ENCODE measurements at places on chromosomes 6 and 20.

DNA sequence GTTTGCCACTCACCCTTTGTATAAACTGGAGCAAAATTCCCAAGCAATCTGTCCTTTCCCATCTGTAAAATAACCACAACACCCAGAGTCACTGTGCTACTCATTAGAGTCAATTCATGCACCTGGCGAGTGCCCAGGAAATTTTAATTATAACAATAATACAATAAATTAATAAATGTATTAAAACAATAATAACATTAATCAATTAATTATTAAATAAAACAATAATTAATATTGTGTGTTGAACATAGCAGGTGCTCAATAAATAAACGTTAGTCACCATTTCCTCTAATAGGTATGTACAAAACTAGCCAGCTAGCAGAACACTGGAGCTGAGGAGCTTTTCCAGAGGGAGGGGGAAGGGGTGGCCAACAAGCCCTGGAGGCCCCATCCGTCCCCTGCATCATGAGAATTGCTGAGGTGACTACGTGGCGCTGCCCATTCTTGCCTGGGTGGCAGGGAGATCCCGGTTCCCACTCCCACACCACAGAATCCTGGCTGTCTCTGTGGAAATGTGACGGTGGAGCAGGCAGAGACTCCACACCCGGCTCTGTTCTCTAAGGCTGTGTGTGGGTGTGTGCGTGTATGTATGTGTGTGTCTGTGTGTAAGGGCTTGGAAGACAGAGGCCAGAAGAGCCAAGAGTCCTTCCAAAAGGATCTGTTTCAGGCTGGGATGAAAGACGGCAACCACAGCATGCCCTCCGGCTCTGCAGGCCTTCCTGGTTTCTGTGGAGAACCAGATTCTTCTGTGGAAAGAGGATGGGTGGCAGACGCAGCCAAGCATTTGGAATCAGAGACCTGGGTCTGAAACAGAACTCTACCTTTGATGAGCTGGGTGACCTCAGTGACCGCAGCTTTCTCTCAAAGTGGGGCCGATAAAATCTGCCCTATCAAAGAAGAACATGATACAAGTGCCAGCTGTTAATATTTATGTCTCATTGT lies 18.8 kb upstream of the EZR start:
- no peak for DNase-seq

DNA sequence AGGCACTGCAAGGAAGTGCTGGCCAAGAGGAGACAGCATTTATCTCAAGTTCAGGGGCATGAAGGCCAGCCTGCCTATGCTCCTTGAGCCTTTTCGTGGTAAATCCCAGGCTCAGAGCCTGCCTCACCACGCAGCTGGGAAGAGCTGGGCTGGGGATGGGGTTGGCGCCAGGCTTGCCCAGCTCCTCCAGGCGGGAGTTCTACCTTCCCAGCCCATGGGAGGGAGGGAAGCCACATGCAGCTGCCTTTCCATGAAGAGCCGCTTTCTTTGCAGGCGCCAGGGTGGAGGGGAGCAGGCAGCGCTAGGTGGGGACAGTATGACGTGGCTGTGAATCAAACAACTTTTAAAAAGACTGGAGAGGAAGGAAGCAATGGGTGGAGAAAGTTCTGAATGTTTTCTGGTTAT lies 19.5 kb upstream of the SIRT5 start:
- DNase-seq = peak; percentile 50

DNA sequence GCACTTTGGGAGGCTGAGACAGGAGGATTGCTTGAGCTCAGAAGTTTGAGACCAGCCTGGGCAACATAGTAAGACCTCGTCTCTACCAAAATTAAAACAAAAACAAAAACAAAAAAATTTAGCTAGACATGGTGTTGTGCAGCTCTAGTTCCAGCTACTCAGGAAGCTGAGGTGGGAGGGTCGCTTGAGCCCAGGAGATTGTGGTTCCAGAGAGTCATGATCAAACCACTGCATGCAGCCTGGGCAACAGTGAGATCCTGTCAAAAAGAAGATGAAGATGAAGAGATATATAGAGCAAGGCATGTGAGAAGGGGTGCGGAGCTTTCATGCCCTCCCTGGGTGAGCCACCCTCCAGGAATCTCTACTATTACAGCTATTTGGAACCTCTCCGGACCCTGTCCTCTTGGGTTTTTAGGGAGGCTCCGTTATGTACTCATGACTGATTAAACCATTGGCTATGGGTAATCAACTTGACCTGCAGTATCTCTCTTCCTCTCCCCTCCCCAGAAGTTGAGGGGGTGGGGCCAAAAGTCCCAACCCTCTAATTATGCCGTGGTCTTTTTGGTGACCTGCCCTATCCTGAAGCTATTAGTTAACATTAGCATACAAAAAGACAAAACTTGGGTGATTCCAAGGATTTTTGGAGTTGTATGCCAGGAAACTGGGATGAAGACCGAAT lies 9.0 kb downstream of the POLH start:
- no peak for DNase-seq

GRCh38 chr20:38126146-38126921 lies 38.7 kb downstream of the TGM2 start:
- no peak for DNase-seq

- DNase-seq = no peak
Observed at GRCh38 chr6:154347981-154348380, 8.6 kb downstream of the IPCEF1 start.

DNA sequence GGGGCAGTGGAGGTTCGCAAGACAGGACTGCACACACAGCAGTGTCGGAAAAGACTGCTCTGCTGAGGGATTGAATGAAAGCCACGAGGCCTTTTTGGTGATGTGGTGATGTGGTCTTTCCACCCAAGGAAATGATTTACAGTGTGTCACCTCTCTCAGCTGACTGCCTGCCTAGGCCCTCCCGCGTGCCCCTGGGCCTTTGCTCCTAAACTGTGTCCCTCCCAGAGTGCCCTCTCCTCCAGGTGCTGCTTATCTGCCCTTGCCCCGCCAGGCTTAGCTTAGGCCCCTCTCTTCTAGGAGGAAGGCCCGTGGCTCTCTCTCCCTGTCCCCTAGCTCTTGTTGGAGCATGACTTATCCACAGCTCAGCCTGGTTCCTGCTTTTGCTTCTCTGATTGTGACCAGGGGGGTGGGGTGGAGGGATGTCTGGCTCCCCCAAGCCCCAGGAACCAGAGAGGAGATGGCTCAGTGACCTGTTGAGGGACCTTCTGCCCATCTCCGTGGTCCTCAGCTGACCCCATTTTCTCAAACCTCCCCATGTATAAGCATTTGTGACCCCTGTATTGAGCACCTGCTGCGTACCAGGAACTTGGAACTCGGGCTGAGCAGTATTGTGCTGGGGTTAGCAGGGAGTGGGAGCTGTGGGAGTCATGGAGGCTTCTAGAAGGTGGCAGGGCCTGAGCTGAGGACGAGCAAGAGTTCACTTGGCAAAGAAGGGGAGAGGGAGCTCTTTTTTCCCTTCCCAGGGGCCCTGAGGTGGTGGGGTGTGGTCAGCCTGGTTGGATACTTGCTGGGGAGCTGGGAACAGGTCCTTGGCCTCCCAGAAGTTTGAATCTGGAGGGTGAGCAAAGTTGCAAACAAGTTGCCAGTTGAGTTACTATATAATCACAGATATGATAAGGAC lies 2.2 kb downstream of the SRC start:
- DNase-seq = no peak

DNA sequence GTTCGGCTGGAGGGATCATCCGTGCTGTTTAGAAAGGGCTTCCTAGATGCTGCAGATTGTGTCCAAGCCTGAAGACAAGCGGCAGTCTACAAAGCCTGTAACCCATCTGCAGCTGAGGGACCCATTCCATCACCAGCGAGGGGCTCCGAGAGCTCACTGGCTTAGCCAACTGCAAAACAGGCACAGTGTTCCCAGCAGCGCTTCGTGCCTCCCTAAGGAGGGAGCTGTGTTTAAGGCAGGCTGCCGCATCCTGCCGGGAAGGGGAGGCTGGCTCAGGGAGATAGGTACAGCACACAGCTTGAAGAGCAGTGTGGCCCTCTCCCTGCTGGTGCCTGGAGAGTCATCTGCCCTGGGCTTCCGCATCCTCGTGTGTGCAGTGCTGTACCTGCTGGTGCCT lies 32.4 kb downstream of the DUSP22 start:
- no peak for DNase-seq

- no peak for DNase-seq
Observed at GRCh38 chr6:98828941-98829411, 5.4 kb upstream of the POU3F2 start.

- no peak for DNase-seq
Observed at GRCh38 chr6:137025786-137026730, 18.7 kb downstream of the IL20RA start.

DNA sequence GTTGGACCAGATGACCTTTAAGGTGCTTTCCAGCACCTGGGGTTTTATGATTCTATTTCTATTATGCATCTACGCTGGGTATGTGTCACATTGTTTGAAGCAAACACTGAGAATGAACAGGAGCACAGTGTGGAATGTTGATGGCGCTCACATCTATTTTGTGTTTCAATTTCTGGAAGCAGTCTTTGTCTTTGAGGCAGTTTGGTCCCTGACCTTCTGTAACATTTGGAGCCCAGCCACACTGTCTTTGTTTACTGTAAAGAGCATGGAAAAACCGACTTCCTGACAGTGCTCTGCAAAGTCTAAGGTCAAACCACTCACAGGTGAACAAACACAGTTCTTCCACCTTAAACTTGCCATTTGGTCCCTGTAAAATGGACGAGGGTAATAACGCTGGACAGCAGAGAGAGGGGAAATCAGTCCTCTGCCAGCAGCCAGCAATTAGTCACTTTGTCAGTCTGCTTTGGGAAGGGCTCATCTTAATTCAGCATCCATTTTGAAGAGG lies 155.5 kb downstream of the PRL start:
- no peak for DNase-seq

- no peak for DNase-seq
Observed at GRCh38 chr6:80271074-80271473, 164.6 kb downstream of the BCKDHB start.

DNA sequence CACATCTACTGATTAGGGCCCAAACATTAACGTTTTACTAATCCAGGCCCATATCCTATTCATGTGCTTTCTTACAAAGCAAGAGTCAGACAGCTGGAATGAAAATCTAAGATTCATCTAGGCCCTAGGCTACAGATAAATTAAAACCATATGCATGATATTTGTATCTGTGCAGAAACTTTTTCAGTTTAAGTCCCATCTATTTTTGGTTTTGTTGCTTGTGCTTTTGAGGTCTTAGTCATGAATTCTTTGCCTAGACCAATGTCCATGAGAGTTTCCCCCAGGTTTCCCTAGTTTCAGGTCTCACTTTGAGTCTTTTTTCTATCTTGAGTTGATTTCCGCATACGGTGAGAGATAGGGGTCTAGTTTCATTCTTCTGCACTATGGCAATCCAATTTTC lies 20.2 kb downstream of the ADNP start:
- DNase-seq = no peak

DNA sequence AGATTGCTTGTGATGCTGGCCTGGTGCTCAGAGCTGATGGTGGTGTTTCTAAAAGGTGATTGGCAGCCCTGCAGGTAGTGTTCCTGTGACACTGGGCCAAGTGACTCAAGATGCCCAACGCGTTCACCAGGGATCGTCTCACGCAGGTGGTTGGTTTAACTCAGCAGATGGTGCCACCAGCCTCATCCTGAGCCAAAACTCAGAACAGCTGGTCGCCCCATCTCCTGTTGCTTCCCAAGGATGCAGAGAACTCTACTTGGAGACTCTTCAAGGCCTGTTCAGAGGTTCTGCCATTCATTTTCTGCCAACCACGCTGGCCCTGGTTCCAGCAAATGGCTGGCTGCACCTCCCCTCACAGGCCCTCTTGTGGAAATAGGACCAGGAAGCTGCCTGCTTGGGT lies 394.4 kb downstream of the CDH26 start:
- no peak for DNase-seq

GRCh38 chr6:46808806-46809205 lies 15.6 kb downstream of the MEP1A start:
- DNase-seq = no peak

- no peak for DNase-seq
Observed at GRCh38 chr20:50595433-50595895, 85.3 kb downstream of the PTPN1 start.

GRCh38 chr20:23587631-23588030 lies 18.1 kb downstream of the CST9 start:
- no peak for DNase-seq

DNA sequence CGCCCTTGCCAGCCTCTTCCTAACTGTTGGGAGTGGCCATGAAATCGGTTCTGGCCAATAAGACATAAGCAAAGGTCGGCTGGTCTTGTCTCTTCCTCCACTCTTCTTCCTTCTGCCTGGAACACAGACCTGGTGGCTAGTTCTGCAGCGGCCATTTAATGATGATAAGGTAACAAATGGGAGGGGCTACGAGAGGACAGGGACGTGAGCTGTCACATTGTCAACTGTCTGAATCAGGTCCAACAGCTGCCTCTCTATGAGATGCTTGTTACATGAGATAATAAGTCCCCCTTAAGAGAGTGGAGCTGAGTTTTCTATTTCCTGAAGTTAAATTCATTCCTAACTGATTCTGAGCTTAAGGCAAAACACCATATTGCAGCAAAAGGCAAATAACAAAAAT lies 12.5 kb upstream of the TMEM242 start:
- no peak for DNase-seq

GRCh38 chr6:133447924-133448323 lies 206.8 kb downstream of the EYA4 start:
- no peak for DNase-seq

DNA sequence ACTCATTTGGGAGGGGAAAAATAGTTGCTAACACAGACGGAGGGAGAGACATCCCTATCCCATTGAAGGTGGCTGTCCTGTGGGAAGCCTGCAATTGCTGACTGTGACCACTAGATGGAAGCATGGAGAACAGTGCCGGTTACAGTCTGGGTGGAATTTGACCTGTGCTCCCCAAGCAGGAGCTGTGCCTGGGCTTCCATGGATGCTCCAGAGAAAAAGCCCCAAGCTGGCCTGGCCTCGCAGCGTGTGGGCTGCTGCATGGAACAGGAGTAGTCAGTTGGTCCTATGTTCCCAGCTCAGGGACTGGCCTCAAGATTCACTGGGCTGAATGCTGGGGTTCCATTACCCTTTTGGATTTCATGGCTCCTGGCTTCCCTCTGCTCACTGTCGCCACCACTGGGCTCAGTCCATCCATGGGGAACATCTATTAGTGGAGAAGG lies 116.3 kb upstream of the CHD6 start:
- no peak for DNase-seq

Measured in occipital lobe (tissue), 3 donors.